ENCODE measurements at places on chromosomes 1 and 21.

GRCh38 chr1:182335771-182336566, 55.6 kb downstream of the GLUL start:
- no peak for DNase-seq

GRCh38 chr1:109167001-109167506, 46.7 kb upstream of the SARS1 start:
- no peak for DNase-seq

DNA sequence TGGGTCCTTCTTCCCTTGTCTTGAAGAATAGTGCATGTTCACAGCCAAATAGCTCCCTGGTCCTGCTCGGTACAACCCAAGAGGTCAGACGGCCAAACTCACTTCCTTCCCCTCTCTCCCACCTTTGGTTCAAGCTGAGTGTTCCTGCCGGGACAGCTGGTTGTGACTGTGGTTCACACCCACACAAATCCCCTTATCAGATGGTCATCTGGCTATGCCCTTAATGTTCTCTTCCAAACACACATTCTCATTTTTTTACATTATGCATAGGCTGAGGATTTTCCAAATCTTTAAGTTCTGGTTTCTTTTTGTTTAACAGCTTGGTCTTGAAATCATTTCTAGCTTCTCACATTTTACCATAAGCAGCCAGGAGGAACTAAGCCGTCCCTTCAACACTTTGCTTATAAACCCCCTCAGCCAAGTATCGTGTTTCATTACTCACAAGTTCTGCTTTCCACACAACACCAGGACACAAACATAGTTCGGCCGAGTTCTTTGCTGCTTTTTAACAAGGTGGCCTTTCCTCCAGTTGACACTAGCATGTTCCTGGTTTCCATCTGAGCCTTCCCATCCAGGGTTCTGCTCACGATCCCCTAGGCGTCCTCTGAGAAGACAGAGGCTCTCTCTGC, 19.7 kb upstream of the TSPEAR start:
- no peak for DNase-seq

DNA sequence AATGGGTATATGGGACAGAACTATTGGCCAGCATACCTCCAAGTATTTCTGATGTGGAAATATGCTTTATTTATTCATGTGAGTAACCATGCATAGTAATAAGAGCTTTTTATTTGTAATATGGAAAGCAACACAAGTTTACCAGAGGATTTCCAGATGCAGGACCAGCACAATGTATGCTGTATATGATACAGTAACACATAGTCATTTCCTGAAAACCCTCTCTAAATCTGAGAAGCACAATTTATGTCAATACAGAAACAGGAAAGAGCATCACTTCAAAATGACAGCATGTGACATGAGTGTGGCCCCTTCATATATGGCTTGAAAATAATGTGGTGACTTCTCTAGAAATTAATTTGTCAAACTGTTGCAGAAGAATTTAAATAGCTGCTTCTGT, 1134.7 kb upstream of the ADGRL2 start:
- DNase-seq, result no peak

DNA sequence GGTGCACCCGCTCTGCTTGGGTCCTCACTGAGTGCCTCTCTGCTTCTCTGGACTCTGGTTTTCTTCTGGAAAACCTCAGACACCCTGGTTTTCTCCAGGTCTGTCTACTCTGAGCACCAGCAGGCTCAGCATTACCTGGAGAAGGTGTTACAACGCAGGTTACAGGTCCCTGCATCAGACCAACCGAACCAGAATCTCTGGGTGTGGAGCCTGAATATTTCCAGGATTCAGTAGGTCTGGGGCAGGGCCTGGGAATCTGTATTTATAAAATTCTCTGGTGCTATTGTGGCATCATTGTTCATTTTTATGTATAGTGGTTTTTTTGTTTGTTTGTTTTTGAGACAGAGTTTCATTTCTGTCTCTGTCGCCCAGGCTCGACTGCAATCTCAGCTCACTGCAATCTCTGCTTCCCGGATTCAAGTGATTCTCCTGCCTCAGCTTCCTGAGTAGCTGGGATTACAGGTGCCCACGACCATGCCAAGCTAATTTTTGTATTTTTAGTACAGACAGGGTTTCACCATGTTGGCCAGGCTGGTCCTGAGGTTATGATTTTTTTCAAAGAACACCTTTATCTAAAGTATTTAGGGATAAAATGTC, 1.5 kb upstream of the SLC30A2 start:
- no peak for DNase-seq

- DNase-seq, result no peak
Observed at GRCh38 chr21:46355161-46356004, 31.4 kb downstream of the PCNT start.

- DNase-seq, result no peak
Observed at GRCh38 chr1:27513528-27513927, 23.6 kb upstream of the WASF2 start.
